ENCODE measurements at places on chromosomes 12 and 14.

- no peak for DNase-seq
Observed at GRCh38 chr12:123532019-123532418, 1.5 kb downstream of the RILPL1 start.

DNA sequence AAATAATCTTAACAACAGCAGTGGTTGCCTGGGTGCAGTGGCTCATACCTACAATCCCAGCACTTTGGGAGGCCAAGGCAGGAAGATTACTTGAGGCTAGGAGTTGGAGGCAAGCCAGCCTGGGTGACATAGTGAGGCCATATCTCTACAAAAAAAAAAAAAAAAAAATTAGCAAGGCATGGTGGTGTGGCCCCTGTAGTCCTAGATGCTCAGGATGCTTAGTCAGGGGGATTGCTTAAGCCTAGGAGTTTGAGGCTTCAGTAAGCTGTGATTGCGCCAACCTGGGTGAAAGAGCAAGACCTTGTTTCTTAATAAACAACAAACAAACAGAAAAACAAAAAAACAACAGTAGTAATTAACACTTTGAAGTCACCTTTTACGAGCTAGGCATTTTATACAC is 642 bp upstream of the ACSM4 start:
- no peak for DNase-seq

DNA sequence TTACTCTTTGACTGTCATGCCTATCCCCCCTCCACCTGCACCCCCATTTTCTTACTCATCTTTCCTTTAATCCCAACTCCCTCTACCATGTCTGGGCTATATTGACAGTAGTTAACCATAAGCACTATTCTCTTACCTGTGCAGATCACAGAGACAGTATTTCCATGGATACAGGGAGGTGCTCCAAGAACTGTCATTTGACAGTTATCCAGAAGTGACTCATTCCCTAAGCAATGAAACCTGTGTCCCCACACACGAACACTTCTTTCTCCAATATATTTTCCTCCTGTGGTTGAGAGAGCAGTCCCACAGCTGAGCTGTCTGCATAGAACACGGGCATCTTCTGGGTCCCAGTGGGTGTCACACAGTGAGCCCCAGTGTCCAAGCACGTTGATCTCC is 68.8 kb downstream of the CD163L1 start:
- no peak for DNase-seq

DNA sequence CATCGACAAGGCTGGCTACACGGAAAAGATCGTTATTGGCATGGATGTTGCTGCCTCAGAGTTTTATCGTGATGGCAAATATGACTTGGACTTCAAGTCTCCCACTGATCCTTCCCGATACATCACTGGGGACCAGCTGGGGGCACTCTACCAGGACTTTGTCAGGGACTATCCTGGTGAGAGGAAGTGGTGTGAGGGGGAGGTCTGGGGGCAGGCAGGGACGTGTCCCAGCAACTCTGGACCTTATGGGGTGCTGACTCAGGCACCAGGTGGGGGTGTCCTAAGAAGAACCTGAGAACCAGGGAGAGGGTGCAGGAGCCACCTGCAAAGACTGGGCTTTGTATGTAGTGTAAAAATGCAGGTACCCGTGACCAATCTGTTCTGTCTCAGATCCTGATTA is 5.2 kb downstream of the ENO2 start:
- no peak for DNase-seq

- no peak for DNase-seq
Observed at GRCh38 chr12:89919241-89919906, 210.7 kb upstream of the ATP2B1 start.
